Chondrocyte (in vitro differentiated cells): ENCODE measurements at places on chromosomes 12 and 14. TPM values are rescaled to one million over a fixed set of nuclear protein-coding genes. Genes with fewer than 3 reads are reported as not detected.

Gene KRT8
- total RNA-seq, result 11.3 to 15.7 TPM (median 13.0 TPM) in 3 replicates

- no peak for DNase-seq
Observed at GRCh38 chr12:94262228-94263010, 114.0 kb downstream of the PLXNC1 start.

GRCh38 chr14:72708222-72708621 lies 185.7 kb downstream of the DPF3 start:
- DNase-seq, result no peak

GRCh38 chr12:12081836-12082497 lies 11.2 kb downstream of the BCL2L14 start:
- no peak for DNase-seq

DNA sequence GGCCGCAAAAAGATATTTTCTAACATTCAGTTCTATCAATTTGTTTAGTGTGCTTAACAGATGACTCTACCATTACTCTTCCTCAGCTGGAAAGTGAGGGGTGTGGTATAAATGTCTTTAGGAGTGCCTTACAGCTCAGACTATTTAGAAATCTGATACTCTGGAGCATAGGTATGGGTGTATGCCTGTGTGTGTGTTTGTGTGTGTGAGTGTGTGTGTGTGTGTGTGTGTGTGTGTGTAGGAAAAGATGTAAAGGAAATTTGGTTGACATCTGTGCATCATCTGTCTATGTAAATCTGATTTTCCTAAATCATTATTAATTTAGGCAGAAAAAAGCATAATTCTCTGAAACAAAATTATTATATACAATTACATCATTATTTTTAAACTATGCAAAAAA lies 16.0 kb downstream of the RNASE3 start:
- no peak for DNase-seq

Gene RPGRIP1
- not detected in 3 replicates for total RNA-seq

- DNase-seq, result peak; percentile 70
Observed at GRCh38 chr14:104561632-104562495, 17.7 kb upstream of the C14orf180 start.

Gene SMCO3
- total RNA-seq, result 0.15 to 0.17 TPM in 2 of 3 replicates, not detected in the other

DNA sequence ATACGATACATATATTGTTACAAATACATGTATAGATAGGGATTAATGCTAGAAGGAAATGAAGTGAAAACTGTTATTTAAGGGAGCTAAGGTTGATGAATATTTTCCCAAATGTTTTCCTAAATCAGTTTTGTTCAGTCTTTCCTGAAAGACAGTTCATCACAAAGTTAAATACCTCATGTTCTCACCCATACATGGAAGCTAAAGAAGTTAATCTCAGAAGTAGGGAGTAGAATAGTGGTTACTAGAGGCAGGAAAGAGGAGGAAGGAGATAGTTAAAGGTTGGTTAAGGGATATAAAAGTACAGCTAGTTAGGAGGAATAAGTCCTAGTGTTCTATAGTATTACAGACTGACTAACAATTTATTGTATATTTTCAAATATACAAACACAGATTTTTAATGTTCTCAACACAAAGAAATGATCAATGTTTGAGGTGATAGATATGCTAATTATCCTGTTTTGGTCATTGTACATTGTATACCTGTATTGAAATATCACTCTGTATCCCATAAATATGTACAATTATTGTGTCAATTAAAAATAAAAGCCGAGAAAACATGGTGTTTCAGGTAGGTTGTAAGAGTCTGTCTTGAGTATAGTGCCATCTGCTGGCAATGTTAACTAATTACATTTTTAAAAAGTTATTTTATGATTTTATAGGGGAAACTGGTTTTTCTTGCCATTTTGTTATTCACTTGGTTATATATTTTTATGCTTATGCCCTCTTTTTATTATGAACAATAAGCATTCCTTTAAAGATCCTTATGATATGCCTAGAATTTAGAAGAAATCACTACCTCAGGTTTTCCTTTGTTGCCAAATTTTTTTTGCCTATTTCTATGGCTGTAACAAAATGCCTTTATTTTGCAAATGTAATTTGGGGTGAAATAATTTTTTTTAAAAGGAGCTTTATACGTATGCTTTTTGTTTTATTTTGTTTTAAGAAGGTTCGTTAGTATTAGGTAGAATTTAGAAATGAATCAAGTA lies 26.9 kb downstream of the ZDHHC17 start:
- no peak for DNase-seq

DNA sequence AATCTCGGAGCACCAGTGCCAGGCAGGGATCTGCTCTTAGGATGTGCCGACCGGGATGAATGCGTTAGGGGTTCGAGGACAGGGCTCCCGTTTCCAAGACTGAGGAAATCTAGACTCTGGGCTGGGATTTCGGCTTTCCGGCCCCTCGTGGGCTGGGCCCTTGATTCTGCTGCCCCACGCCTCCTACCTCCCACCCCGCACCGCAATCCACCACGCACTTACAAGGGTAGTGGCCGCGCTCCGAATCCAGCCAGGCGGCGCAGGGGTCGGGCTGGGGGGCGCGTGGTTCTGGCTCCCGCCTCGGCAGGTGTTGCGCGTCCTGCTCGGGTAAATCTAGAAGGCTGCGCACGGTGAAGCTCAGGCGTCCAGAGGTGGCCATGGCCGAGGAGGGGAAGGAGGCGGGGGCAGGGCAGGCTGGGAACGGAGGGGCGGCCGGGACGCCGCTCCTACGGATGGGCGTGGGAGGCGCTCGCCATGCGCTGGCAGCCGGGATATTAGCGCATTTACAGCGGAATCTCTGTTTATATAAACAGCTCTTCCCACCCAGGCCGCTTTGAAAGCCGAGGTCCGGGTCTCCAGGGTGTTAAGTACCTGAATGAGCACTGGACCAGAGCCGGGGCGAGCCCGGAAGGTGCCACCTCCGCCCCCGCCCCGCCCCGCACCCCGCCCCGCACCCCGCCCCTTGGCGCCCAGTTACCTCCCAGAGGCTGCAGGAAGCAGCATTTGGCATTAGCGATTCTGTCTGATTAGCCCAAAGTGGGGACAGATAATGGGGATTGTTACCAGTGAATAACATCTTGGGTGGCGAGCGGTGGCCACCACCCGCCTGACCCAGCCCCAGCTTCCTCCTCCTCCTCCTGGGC lies at the start of gene NKX2-8:
TSS of gene NKX2-8 (minus strand) at position 604 of the 863 bp plus-strand sequence. CDS start at position 379, 225 bp downstream.
- no peak for DNase-seq

- no peak for DNase-seq
Observed at GRCh38 chr12:89126712-89127111, 225.6 kb downstream of the DUSP6 start.

GRCh38 chr12:96981911-96982310 lies 74.9 kb downstream of the NEDD1 start:
- no peak for DNase-seq

GRCh38 chr14:79605849-79606248 lies 605.5 kb downstream of the DIO2 start:
- no peak for DNase-seq

Gene OLR1
- total RNA-seq, result 0.28 TPM in 1 of 3 replicates, not detected in the others

DNA sequence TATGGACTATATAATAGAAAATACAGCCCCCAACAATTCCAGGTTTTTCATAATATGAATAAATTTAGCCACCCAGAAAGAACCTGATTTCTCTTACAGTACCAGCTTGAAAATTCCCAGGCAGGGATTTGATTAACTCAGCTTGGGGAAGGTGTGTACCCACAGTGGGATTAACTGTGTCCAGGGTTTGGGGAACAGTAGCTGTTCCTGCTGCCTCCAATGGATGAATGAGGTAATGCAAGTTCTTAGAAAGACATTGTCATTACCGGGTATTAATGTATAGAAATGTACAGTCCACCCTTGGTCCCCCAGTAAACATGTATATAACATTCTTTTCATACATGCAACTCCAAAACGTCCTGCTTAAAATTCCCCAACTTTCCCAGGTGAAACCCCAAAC lies 115.6 kb downstream of the LRIG3 start:
- DNase-seq, result no peak

- no peak for DNase-seq
Observed at GRCh38 chr12:77429426-77429825, 364.1 kb upstream of the E2F7 start.

Gene AGAP2
- 1.9 to 3.1 TPM (median 1.9 TPM) in 3 replicates for total RNA-seq

Gene GALNT4
- 3.6 to 4.9 TPM (median 3.9 TPM) in 3 replicates for total RNA-seq

DNA sequence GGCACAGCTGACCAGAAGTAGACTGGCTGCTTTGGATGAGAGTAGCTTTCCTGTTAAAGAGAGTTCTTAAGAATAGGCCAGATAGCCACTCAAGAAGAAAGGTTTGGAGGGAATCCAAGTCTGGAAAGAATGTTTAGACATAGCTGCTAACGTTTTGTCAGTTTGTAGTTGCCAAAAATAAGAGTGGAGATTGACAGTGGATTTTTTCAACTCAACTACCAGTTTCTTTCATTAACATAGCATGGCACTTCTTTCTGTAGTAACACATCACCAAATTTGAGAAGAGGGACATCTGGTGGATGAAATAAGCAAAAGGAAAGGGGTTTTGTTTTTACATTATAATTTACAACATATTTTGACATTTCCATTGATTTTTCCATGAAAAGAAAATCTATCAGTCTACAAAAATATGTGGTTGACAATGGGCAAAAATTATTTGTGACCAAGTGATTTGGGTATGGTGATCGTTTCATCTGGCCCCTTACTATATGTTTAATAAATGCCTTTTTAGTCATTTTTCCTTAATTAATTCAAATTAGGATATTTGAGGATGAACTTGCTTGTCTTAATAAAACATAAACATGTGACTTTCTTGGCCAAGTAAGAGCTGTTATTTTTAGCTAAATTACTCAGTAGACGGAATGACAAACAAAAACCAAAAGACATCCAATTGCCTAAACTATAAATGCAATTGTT lies 71.1 kb downstream of the PTPRR start:
- no peak for DNase-seq

Gene CLEC4D
- not detected in 3 replicates for total RNA-seq

DNA sequence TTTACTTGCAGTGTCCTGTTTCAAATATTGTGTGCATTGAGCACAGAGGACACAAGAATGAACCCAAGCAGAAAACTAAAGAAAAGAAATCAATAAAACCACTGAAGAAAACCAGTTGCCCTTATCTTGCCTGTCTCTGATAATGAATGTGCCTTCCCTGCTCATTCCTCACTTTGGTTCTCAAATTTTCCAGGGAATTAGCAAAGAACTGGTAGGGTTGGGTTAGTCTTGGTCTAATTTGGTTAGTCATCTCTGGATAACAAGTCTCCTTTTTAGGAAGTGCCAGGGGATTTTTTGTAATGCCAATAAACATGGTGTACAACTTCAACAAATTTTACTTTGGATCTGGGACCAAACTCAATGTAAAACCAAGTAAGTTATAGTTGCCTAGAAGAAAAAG lies 65.7 kb downstream of the DAD1 start:
- DNase-seq, result no peak

- DNase-seq, result no peak
Observed at GRCh38 chr14:32476532-32476931, 147.4 kb downstream of the AKAP6 start.

- DNase-seq, result no peak
Observed at GRCh38 chr12:27048822-27049752, 26.7 kb downstream of the MED21 start.

Gene USP15
- total RNA-seq, result 48.2 to 50.7 TPM (median 49.1 TPM) in 3 replicates

- no peak for DNase-seq
Observed at GRCh38 chr14:97280526-97280925, 483.3 kb downstream of the VRK1 start.

Gene MORN3
- 0.10 to 0.44 TPM (median 0.15 TPM) in 3 replicates for total RNA-seq

DNA sequence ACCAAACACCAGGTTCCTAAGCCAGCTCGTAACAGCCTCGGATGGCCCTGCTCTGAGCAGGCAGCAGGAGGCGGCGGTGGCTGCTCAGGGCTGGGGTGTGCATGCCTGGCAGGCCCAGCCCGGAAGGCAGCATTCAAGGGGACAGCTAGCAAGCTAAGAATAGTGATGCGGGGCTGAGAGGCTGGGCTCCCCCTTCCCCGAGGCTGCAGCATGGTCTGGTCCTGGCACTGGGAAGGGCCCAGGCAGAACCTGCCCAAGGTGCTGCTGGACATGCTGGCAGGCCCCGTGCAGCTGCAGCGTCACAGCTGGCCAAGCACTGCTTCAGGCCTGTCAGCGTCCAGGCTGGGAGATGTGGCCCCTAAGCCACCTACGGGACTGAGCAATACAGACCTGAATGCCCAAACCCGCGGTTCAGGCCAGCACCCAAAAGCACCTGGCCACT lies 26.4 kb upstream of the NUDT14 start:
- DNase-seq, result no peak

Gene IFNG-AS1
- total RNA-seq, result 0.18 to 0.20 TPM in 2 of 3 replicates, not detected in the other

Gene CYP46A1
- 0.72 to 2.8 TPM (median 1.2 TPM) in 3 replicates for total RNA-seq

Gene TRHDE
- total RNA-seq, result 0.34 to 1.2 TPM (median 0.87 TPM) in 3 replicates

Gene ATG101
- total RNA-seq, result 48.0 to 55.1 TPM (median 50.5 TPM) in 3 replicates

DNA sequence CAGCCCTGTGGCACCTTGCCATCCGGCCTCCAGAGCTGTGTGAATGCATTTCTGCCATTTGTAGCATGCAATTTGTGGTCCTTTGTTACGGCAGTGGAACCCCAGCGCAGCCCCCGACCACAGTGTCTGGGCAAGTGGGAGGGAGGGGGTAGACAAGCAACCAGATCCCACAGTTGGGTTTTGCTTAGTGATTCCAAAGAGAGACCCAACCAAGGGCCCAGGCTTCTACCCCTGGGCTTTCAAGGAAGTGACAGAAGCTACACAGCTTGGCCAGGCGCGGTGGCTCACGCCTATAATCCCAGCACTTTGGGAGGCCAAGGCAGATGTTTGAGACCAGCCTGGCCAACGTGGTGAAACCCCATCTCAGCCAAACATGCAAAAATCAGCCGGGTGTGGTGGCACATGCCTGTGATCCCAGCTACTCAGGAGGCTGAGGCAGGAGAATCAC lies 17.8 kb downstream of the ZBTB42 start:
- DNase-seq, result peak; percentile 50
